Activated CD8-positive, alpha-beta memory T cell treated with anti-CD3 and anti-CD28 coated beads, Interleukin-2, amount 10 ng/mL, durations not matched to agents 7 days and 5 days (primary cell): ENCODE measurements at places on chromosomes 16 and 17. TPM values are rescaled to one million over a fixed set of nuclear protein-coding genes. Genes with fewer than 3 reads are reported as not detected.

DNA sequence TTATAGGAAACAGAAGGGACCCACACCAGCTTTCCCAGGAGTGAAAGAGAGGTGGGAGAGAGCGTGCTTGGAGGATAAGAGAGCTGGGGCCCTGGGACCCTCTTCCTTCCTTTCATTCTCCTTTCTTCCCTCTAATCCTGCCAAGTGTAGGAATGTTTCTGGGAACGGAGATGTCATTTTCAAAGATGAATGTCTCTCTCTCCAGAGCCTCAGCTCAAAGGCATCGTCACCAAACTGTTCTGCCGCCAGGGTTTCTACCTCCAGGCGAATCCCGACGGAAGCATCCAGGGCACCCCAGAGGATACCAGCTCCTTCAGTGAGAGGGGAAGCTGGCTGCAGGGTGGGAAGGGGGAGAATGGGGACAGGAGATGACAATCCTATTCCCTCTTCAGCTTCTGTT is 2.0 kb downstream of the FGF11 start:
- H3K36me3 ChIP-seq, result peaks cover 11% of the 10 kb centered on the region
- H3K27me3 ChIP-seq, result peaks cover 57% of the 10 kb centered on the region
- no peak for DNase-seq
- H3K4me3 ChIP-seq, result no peak overlapping the region
- no peak overlapping the region for H3K27ac ChIP-seq
- H3K4me1 ChIP-seq, result peaks cover 50% of the 10 kb centered on the region

The ODAD4 gene
- total RNA-seq, result 1.1 TPM

The PYY gene
- not detected for total RNA-seq

DNA sequence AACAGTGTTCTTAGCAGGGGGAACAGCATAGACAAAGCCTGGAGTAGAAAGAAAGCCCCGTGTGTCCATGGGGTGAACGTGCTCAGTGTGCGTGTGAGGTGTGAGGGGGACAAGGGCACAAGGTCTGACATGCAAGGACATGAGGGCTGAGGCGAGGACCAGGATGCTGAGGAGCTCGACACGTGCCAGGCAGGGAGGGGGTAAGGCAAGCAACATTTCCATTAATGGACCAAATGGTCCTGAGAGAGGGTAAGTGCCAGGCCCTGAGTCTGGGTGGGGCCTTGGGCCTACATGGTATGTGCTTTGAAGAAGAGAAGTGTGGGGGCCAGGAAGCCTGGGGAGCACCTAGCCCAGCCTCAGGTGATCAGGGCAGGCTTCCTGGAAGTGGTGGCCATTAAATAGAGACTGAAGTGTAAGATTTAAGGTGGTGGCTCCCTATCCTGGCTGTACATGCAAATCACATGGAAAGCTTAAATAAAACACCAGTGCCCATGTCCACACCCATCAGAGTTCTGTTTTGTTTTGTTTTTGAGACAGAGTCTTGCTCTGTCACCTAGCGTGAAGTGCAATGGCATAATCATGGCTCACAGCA is 29.3 kb downstream of the ADCY7 start:
- H3K27ac ChIP-seq, result peak overlapping the region; percentile 54
- H3K27me3 ChIP-seq, result no peaks in the 10 kb centered on the region
- H3K4me1 ChIP-seq, result peaks cover 3% of the 10 kb centered on the region
- no peak for DNase-seq

The TBC1D3B gene
- total RNA-seq, result 5.8 TPM

DNA sequence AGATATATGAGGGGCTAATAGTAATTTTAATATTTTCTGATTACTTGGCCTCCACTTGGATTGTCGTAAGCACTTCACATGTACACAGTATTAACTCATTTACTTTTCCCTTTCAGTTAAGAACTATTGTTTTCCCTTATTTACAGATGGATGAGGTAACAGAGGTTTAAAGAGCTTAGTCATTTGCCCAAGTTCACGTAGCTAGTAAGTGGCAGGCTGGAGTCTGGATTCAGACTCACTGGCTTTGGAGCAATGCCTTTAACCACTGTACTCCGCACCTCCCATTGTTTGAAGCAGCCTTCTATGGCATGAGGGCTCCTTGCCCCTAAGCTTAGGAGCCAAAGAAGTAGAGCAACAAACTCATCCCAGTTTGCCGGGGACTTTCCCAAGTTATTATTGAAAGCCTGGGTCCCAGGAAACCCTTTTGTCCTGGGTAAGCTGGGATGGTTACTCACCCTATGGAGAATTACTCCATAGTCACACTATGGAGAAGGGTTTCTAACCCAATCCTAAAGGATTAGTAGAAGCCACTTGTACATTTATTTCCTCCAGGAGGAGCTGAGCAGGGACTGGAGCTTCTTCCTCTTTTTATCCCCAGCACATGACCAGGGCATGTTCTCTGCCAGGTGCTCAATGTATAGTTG is 12.3 kb downstream of the FOXL1 start:
- no peak for DNase-seq
- H3K27ac ChIP-seq, result no peak overlapping the region
- H3K4me1 ChIP-seq, result no peaks in the 10 kb centered on the region
- H3K4me3 ChIP-seq, result no peak overlapping the region
- peaks cover 16% of the 10 kb centered on the region for H3K27me3 ChIP-seq

The ABCA8 gene
- not detected for total RNA-seq

- H3K4me1 ChIP-seq, result peaks cover 61% of the 10 kb centered on the region
- no peaks in the 10 kb centered on the region for H3K27me3 ChIP-seq
- no peak for DNase-seq
- peak overlapping the region; percentile 53 for H3K27ac ChIP-seq
- no peak overlapping the region for H3K4me3 ChIP-seq
Measured at GRCh38 chr16:85566561-85567100, 46.5 kb upstream of the GSE1 start.

DNA sequence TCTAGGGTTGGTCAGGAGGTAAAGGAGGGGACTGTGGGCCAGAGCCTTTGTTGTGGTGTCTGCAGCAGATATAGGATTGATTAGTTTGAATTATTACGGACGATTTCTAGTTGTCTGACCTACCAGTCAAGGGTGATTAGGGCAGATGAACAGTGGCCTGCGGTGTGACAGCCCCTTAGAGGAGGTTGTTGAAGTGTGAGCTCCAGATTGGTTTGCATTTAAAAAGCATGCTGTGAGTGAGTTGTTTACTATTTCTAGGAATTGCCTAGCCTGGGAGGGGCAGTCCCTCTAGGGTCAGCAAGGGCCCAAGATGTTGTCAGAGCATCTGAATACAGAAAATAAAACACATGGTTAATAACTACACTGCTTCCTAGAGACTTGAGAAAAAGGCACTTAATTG is 108.8 kb downstream of the ARHGAP44 start:
- no peaks in the 10 kb centered on the region for H3K36me3 ChIP-seq
- H3K27me3 ChIP-seq, result no peaks in the 10 kb centered on the region
- H3K4me3 ChIP-seq, result no peak overlapping the region
- no peak overlapping the region for H3K27ac ChIP-seq
- DNase-seq, result no peak

The LGALS9B gene
- not detected for total RNA-seq
